ENCODE measurements at places on chromosomes 5 and 9.

GRCh38 chr5:59660737-59661136 lies 232.8 kb downstream of the PDE4D start:
- no peak for DNase-seq

DNA sequence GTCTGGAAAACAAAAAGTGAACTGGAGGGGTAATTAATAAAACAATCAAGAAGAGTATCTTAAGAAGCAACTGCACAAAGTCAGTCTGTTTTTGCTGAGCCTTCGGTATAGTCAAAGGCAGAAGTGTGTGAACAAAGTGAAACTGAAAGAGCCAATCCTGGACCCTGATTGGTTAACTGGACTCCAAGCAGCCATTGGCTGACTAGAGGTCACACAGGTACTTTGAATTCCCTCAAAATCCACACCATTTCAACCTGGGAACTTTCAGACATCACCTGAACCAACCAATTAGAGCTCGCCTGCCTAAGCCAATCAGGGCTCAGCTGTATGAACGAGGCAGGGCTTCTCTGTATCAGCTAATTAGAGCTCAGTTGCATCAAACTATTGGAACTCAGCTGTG lies 286.7 kb downstream of the TLE4 start:
- DNase-seq, result no peak

- DNase-seq, result no peak
Measured at GRCh38 chr9:83959061-83959460, 21.0 kb downstream of the HNRNPK start.

DNA sequence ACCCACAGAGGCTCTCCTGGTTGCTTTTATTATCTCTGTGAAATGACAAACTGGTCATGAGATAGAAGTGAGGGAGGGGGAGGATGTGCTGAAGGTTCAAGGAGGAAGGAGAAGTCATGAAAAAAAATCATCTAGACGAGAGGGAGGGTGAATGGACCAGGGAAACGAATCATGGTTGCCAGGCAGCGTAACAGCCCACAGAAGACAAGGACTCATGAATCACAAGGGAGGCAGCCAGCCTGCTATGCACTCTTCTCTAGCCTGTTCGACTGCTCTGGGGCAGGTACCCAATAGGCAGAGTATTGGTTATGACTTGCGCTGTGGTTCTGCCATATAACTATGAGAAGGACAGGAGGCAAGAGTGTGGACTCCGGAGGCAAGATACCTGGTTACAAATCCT lies 475.2 kb downstream of the CDK5RAP2 start:
- DNase-seq, result no peak

Data from hematopoietic multipotent progenitor cell treated with erythropoietin and hydrocortisone succinate and interleukin-3 and kit ligand, for 17 days (in vitro differentiated cells).